ENCODE measurements at places on chromosomes 5 and 9.
A peak's percentile ranks its signal among the peaks of the same experiment; 100 is the strongest.

- no peak for DNase-seq
Measured at GRCh38 chr9:96177005-96177718, 124.8 kb downstream of the HSD17B3 start.

DNA sequence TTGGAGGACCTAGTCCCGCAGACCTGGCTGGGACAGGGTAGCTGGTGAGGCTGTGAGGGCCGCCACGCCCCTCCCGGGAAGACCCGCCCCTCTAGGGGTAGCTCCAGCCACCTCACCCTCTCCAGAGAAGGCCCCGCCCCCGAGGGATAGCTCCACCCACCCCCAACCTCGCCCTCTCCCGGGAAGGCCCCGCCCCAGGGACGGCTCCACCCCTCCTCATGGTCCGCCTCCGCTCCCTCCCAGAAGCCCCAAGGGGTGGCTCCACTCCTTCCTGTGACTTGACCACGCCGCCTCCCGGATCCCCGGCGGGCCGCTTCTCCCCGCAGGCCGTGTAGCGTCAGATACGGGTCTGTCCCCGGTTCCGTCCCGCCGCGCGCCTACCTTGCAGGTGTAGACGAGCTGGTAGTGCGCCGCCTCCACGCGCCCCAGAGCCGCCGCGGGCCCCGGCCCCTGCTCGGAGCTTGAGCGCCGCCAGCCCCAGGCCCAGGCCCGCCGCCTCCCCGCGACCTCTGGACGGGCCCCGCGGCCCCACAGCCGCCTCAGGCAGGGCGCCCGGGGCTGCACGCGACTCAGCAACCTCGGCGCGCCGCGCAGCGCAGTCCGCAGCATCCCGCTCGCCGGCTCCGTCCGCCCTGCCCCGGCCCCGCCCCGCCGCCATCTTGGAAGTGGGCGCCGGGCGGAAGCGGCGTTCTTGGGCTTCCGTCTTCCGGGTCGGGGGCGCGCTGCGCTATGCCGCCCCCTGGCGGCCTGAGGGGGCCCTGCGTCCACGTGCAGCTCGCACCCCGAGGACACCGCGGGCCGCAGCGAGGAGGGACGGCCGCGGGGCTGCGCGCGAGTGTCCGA is at the start of gene DNLZ:
Gene DNLZ (minus strand): TSS at position 639 of the 843 bp plus-strand sequence. CDS start 30 bp downstream, at position 609.
- DNase-seq = peak; percentile 86

DNA sequence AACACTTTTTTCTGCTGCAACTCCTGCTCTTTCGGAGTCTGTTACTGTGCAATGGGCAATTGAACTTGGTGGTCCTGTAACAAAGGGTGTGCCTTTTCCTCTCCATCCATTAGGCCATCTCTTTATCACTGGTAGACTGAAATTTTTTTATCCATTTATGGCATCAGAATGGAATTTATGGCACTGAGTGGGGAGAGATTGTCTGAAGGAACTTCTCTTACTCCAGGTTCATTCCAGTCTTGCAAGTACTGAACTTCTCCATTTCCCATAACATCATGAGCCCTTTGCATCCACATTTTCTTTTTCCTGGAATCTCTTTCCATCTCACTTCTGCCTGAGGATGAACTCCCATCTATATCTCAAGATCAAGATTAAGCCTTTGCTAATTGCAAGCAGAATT is 10.0 kb downstream of the SLC46A2 start:
- no peak for DNase-seq

- DNase-seq = peak; percentile 98
Measured at GRCh38 chr5:100852988-100853449, 50.1 kb downstream of the ST8SIA4 start.

Measured in MV-4-11 (cell line).